ENCODE measurements at places on chromosomes 4 and X.

DNA sequence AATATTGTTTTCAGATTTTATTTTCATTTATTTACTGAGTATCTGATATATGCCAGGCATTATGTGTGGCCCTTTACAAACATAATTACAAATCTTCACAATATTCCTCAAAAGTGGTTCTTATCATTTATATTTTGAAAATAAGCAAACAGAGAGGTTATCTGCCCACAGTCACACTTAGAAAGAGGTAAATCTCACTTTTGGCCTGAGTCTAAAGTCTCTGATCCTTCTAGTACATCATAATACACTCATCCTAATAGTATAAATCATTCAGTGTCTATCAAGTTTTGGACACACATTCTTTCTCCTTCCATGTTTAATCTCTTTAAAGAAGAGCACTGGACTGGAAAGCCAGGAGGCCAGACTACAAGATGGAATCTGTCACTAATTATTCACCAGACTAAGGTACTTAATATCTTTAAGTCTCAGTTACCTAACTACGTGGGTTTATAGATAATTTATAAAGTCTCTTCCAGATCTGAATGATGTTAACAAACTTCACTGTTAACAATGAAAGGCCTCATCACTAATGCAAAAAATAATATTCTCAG lies 281.3 kb downstream of the PPP3CA start:
- DNase-seq = no peak

- DNase-seq = no peak
These were observed 532 bp downstream of the RPS4X start for GRCh38 chrX:72276478-72276953.

DNA sequence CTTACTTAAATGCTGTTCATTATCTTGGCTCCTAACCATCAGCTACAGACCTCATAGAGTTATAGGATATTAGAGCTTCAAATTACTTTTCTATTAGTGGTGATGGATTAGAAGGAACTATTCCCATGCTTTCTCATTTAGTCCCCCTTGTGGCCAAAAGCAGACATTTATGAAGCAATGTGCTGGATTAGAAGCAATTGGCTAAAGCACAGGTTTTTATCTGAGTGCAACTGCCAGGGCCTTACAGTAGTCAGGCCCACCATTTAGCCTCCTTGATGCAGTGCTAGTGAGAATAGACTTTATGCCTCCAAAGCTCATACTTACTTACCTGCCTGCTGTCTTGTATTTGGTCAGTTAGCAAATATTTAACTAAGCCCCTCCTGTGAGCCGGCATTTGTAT lies 93.0 kb downstream of the TSPAN7 start:
- no peak for DNase-seq

GRCh38 chr4:177099211-177099610 lies 210.5 kb upstream of the NEIL3 start:
- no peak for DNase-seq

DNA sequence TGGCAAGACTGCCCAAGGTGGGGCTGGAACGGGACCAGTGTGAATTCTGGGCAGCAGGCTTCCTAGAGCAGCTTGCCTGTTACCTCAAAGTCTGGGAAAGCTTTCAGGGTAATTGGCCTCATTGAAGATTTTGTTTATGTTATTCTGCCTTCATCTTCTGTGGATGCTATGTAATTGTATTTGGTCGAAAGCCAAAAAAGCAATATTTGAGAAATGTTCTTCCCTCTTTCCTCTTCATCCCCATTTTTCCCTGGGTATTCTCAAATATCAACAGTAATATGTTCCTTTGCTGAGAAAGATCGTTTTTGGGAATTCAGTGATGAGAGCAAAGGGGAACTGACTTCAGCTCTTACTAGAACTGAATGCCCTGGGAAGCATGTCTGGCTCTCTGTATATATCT lies 12.9 kb downstream of the TMEM131L start:
- no peak for DNase-seq
